ENCODE measurements at places on chromosomes 5 and 9.
A peak's percentile ranks its signal among the peaks of the same experiment; 100 is the strongest.

DNA sequence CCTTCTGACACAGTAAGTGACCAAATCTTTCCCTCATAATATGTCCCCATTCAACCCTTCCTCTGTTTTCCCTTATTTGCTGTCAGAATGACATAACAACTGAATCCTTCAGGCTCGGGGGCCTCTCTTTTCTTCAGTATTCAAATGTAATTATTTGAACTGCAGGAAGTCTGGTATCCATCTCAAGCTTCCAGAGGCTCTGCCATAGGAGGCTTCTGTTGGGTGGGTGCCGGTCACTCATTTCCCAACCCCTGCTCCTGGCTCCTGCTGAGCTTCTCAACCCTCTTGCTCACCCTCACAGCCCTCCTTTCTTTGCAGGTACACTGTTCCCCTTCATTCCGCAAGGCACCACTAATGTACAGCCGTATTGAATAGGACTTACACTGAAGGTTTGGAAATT, 151.8 kb upstream of the MAP3K1 start:
- DNase-seq: no peak

- no peak for DNase-seq
Observed at GRCh38 chr5:165881259-165881658, 2375.8 kb downstream of the MAT2B start.

DNA sequence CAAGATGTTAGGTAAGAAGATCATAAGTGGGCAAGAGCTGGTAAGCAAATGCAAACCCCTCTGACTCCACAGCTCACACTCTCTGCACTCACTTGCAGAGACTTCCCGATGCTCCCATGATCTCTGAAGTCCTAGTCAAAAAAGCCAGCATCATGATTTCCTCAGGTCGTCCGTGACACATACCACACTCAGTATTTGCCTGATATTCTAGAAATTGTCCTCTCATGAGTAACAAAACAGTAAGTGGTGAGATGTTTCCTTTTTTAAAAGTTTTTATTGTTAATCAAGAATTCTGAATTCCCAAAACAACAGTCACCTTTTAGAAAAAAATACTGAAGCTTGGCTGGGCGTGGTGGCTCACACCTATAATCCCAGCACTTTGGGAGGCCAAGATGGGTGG, 194.6 kb downstream of the DENND1A start:
- DNase-seq: no peak

DNA sequence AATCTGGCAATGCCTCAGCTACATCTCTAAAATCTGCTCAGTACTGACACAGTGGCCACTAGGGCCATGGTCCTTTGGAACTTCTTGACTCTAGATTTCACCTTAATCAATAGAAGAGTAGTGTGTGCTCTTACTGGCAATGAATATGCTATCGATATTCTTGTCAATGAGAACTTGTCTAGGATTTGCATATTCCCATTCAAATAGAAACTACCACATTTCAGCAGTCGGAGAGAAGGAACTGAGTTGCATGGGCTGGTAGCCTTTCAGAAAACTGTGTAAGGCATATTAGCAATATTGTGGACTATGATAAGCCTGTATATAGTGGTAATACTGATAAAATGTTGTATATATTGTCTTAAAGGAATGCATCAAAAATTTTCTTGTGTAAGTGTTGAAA, 45.3 kb upstream of the NAA35 start:
- DNase-seq: no peak

DNA sequence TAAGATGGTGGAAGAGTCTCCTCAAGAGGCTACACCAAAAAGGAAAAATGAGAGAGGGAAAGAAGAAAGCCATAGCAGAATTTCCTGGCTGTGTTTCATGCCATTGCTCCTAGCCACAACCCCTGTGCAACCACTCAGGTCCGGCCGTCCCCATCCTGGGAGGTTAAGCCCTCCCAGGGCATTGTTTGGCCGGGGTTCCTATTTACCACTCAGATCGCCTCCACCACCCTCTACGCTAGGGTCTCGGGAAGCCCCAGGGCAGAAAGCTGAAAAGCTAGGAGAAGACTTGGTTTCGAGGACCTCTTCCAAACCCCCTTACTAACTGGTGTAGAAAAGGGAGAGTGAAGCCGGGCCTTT, 715 bp downstream of the RC3H2 start:
- no peak for DNase-seq

DNA sequence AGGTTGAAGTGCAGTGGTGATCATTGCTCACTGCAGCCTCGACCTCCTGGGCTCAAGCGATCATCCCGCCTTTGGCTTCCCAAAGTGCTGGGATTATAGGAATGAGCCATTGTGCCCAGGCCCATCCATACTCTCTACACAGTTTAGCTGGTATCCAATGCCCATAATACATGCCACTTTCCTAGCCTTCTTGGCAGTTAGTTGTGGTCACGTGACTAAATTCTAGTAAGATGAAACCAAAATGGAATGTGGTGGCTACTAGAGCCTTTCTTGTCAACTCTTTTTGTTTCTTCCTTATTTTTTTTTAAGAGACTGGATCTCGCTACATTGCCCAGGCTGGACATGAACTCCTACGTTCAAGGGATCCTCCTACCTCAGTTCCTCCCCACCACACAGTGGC, 15.3 kb upstream of the KIF27 start:
- DNase-seq: no peak

DNA sequence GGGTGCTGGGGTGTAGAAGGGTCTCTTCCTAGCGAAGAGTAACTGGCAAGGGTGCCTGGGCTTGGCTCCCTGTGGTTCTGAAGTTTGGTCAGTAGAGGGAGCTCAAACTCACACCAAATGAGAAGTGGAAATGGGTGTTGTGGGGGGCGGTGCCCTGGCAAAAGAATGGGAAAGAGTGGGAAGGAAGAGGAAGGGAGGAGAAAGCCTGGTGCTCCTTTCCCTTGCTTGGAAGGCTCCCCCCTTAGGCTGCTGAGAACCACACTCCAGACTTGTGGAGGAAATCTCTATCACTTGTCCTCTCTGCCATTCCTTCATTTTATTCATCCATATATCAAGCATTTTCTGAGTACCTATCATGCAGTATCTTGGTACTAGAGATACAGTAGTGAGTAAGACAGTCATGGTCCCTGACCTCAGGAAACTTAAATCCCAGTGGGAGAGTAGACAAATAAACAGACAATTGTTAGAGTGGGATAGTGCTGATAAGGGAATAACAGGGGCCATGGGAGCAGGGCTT, 13.0 kb downstream of the SLC4A9 start:
- DNase-seq: peak; percentile 40

GRCh38 chr9:5382479-5382878, 42.8 kb upstream of the RLN1 start:
- DNase-seq: no peak

- no peak for DNase-seq
Observed at GRCh38 chr9:16248822-16249221, 621.6 kb downstream of the BNC2 start.

DNA sequence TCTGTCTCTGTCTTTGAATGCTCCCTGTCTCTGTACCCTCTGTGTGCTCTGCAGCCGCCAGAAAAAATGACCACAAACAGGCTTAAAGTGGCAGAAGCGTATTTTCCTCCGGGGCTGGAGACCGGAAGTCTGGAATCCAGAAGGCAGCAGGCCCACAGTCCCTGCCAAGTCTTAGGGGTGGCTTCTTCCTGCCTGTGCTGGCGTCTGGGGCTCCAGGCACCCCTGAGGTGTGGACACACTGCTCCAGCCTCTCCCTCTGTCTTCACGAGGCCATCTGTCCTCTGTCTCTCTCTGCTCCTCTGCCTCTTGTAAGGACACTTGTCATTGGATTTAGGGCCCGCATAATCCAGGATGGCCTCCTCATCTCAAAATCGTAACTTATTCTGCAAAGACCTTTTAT, 298.4 kb upstream of the IRX4 start:
- DNase-seq: no peak

- peak; percentile 78 for DNase-seq
Observed at GRCh38 chr9:73371801-73372200, 220.1 kb downstream of the ANXA1 start.

DNA sequence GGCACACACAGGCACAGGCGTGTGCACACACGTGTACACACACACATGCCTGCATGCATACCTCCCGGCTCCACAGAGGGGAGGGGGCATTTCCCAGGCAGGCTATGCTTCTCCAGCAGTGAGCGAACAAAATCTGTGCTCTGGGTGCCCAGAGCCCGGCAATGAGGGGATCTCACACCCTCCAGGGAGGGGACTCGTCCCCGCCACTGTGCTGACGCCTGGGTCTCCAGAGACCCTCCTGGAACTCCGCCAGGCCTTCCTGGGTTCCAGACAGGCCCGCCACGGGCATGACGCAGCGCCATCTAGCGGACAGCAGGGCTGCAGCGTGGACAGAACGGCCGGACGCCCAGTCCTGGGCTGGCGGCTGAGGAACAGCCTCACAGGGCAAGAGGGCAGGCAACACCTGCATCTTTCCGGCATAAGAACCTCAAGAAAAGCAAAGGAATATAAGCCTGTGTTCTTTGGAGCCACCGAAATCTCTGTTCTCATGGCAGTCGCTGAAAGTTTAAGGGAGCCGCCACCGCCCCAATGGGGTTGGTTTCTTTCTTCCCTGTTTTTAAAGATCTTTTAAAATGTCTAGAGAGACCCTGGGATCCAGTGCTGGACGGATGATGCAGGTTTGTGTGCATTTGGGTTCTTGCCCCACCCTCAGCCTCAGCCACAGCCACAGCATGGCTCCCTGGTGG, 135.6 kb upstream of the PPP1R26 start:
- DNase-seq: peak; percentile 56

DNA sequence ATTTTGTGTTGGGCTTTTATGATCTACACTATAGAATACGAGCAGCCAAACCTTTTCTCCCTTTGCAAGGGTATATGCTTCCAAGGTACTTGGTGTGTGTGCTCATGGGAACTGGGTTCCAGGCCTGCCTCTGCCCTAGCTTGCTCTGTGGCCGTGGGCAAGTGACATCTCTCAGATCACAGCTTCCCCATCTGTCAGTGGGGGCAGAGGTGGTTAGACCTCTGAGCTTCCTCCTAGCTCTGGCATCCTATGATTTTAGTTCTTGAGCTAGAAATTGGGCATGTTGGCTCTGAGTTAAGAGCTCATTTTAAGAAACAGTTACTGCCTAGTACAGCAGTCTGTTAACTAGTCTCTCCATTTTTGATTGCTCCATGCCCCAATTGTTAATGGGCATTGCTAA, 12.5 kb upstream of the CCNJL start:
- no peak for DNase-seq

- peak; percentile 80 for DNase-seq
Observed at GRCh38 chr9:116737152-116737546, 50.0 kb downstream of the TRIM32 start.

- DNase-seq: no peak
Observed at GRCh38 chr5:72845889-72846288, 29.4 kb downstream of the TNPO1 start.

DNA sequence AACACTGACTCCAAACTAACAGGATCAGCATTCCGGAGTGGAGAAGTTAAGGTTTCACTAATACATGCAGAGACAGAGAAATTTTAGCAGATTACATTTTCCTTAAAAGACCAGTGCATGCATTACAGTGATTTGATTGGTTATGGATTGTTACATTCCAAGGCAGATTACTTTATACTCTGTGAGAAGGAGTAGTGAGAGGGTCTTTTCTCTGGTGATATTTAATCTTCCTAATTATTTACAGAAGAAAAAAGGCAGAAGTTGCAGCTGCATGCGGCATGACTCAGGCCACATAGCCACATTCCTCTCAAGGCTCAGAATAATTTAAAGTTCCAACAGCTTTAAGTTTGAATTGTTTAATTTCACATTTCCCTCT, 53.0 kb upstream of the PDZD2 start:
- no peak for DNase-seq

GRCh38 chr5:3127423-3127911, 376.0 kb upstream of the IRX2 start:
- DNase-seq: no peak

GRCh38 chr5:140113180-140113698, 670 bp upstream of the PURA start:
- no peak for DNase-seq

DNA sequence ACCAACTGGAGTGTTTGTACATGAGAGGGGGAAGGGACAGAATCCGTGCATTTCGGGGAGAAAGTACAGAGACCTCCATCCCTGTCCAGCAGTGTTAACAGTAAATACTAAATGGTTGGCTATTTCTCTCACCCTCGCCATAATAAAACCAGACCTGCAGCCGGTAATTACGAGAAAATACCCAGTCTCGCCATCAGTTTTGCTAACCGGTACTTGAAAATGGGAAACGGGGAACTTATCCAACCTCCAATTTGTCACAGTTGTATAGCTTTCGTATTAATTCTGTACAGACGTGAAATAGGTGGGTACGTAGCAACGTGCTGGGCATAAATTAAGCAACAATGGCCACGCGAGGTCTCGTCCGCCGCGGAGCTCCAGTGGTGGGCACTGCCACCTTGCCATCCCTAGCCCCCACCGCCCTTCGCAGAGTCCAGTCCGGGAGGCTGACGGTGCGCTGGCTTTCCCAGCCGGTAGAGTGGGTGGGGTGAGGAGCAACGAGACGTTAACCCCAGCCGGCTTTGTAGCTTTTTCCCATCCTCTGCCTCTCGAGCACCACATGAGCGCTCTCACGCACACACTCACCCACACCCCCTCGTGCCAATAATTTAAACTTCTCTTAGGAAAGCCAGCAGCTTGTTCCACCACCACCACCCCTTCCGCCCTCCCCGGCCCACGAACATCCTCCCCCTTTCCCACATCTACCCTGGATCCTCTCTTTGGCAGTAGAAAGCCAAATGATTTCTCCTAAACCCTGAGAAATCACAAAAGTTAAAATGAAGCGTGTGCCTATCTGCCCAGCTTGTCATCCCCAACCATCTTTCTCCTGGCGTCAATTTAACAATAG, 1.8 kb downstream of the ELAVL2 start:
- no peak for DNase-seq

GRCh38 chr5:94670726-94671125, 52.3 kb downstream of the SLF1 start:
- no peak for DNase-seq

GRCh38 chr5:42828671-42829070, 17.0 kb upstream of the SELENOP start:
- DNase-seq: no peak

DNA sequence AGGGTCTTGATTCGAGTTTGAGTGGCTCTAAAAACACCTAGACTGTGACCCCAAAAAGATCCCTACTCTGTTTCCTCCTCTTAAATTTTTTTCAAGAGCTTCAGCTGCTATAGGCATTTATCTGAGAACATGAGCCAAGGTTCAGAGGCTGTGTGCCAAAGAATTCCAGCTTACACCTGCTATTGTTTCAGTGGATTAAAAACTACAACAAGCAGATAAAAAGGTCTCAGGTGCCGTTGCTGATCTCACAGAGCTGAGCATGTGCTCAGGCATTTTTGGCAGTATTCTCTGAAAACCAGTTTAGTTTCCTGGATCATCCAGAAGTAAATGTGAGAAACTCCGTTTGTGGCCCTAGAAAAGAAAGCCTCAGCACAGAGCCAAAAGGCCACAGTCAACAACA, 349.2 kb downstream of the DEPDC1B start:
- peak; percentile 1 for DNase-seq

DNA sequence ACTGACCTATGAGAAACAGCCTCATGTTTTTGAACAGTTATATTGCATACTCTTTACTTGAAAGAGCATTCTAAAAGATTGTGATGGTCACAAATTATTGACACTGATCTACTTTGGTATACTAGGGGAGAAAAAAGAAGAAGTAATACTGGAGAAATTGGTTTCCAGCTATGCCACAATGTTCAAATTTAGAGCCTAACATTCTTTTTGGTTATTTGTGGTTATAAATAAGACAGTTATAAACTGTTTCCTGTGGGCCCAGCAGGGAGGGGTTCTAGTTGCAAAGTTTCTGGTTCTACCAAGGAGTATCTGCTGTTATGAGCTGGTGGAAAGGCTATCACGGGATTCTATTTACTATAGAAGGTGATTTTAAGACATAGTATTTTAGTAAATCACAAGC, 4.8 kb downstream of the CWC27 start:
- no peak for DNase-seq

All from NCI-H1105 treated with DMSO at 0.1 percent for 48 hours (cell line).